IgD-negative memory B cell (primary cell): ENCODE measurements at places on chromosomes 11 and 22. TPM values are rescaled to one million over a fixed set of nuclear protein-coding genes. Genes with fewer than 3 reads are reported as not detected.

The LUZP2 gene
- polyA plus RNA-seq = not detected

The PTPRCAP gene
- 1,093 TPM for polyA plus RNA-seq

The MYOD1 gene
- not detected for polyA plus RNA-seq

The MYBPC3 gene
- polyA plus RNA-seq = not detected

The RIMBP3B gene
- 0.16 TPM for polyA plus RNA-seq

The ZNF280A gene
- polyA plus RNA-seq = not detected

The OR5A1 gene
- not detected for polyA plus RNA-seq

The HEPACAM gene
- polyA plus RNA-seq = not detected

The PTGDR2 gene
- 0.16 TPM for polyA plus RNA-seq

The CHRNA10 gene
- 0.21 TPM for polyA plus RNA-seq

The CCDC116 gene
- polyA plus RNA-seq = 0.11 TPM

The LBHD1 gene
- 6.2 TPM for polyA plus RNA-seq

The SLC25A22 gene
- 9.5 TPM for polyA plus RNA-seq

The UPK3A gene
- 1.5 TPM for polyA plus RNA-seq

The TRIM49B gene
- not detected for polyA plus RNA-seq

The NNMT gene
- not detected for polyA plus RNA-seq

The AGBL2 gene
- 1.4 TPM for polyA plus RNA-seq

The OR10D3 gene
- not detected for polyA plus RNA-seq

The MFNG gene
- polyA plus RNA-seq = 212 TPM

The SLC22A8 gene
- polyA plus RNA-seq = not detected

The NXPE4 gene
- not detected for polyA plus RNA-seq

The MMP8 gene
- not detected for polyA plus RNA-seq

The PHOX2A gene
- polyA plus RNA-seq = not detected

The APOL4 gene
- polyA plus RNA-seq = not detected

The LZTR1 gene
- 11.9 TPM for polyA plus RNA-seq

The SAA1 gene
- polyA plus RNA-seq = not detected

The APOL1 gene
- polyA plus RNA-seq = 10.7 TPM

The RFPL3 gene
- not detected for polyA plus RNA-seq

The LDLRAD3 gene
- not detected for polyA plus RNA-seq

The MUC2 gene
- polyA plus RNA-seq = not detected
